ENCODE measurements at places on chromosomes 13 and 19.

DNA sequence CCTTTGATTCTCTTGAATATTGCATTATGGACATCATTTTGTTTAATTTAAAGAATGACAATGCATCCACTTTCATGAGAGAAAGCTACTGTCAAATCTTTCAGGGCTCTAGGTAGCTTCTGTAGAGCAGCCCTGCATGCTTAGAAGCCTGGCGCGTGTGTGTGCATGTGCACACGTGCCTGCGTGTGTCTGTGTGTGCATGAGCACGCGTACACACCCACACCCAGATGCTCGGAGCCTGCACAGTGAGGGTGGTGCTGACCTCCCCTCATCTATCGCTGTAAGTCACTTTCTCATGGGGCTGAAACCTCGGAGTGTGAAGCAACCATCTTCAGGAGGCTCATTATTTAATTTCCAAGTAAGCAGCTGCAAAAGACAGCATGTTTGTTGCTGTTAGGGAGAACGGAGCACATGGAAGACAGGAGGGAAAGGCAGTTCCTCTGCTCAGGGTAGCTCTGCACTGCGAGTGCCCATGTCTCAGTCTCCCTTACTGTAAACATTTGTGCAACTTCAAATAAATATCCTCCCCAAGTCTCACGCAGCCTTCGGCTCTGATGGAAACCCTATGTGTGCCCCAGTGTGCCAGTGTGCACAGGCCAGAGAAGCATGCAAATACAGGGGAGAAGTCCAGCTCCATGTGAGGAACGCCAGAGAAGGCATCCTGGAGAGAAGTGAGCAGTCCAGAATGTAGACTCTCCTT lies 22.8 kb downstream of the TSHZ3 start:
- no peak overlapping the region for H3K4me3 ChIP-seq
- no peak for DNase-seq
- H3K36me3 ChIP-seq = no peaks in the 10 kb centered on the region
- H3K27ac ChIP-seq = no peak overlapping the region
- no peaks in the 10 kb centered on the region for H3K27me3 ChIP-seq

- H3K27me3 ChIP-seq = no peaks in the 10 kb centered on the region
- DNase-seq = peak; percentile 55
- no peaks in the 10 kb centered on the region for H3K36me3 ChIP-seq
- H3K27ac ChIP-seq = peak overlapping the region; percentile 82
- 0 out of 2 replicates have a peak, but pooled peaks cover 3% of the 10 kb centered on the region for H3K4me1 ChIP-seq
- 0 out of 2 replicates have a peak overlapping the region, but pooled peaks have one; percentile 7 for H3K4me3 ChIP-seq
Measured at GRCh38 chr19:45927565-45928261, 13.1 kb upstream of the NANOS2 start.

DNA sequence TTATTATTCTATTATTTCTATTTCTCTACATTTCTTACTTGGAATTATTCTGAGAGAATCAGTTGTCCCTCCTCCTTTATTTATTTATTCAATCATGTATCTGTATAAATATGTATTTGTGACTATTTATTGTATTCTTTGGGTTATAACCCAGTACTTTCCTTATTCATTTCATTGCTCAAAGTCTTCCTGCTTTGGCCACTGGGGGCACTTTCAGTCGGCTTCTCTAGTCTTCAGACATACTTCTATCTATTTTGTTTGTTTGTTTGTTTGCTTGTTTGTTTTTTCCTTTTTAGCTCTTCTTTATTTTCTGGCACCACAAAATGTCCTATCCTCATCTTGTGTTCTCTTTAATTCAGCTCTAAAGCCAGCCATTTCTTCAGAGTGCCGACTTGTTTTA lies 260.4 kb downstream of the NALCN start:
- no peak for DNase-seq
- H3K36me3 ChIP-seq = no peaks in the 10 kb centered on the region
- H3K4me1 ChIP-seq = no peaks in the 10 kb centered on the region
- H3K27me3 ChIP-seq = no peaks in the 10 kb centered on the region

- H3K4me1 ChIP-seq = no peaks in the 10 kb centered on the region
- no peaks in the 10 kb centered on the region for H3K36me3 ChIP-seq
- peak overlapping the region; percentile 51 for H3K4me3 ChIP-seq
- no peak for DNase-seq
Measured at GRCh38 chr19:4583961-4584669, 24.6 kb upstream of the SEMA6B start.

DNA sequence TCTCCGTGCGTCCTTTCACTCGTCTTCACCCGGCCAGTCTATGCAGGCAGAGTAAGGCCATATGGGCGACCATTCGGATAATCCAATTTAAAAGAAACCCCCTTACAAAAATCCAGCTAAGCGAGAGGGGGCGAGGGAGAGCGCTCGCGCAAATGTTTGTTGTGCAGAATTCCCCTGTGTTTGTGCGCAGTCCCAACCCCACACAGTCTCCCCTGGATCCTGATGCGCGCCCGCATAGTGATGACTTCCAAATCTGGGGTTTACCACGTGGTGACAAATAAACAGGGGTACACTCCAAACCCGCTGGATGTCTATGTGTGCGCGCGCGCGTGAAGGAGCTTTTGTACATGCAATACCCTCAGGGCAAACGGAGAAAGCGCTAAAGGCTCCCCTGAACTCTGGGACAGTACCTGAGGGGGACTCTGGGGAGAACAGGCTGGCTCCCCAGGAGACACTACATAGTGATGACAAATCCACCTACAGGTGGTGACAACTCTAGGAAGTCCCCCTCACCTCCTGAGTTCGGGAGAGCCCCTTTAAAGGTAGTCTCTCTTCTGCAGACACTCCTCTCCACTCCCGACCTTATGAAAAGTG lies 8.5 kb downstream of the SOX21 start:
- H3K4me3 ChIP-seq = no peak overlapping the region
- peaks cover 4% of the 10 kb centered on the region for H3K4me1 ChIP-seq
- H3K27me3 ChIP-seq = peaks cover 2% of the 10 kb centered on the region
- H3K27ac ChIP-seq = no peak overlapping the region
- H3K36me3 ChIP-seq = no peaks in the 10 kb centered on the region

Data from Panc1 (cell line).